ENCODE measurements at places on chromosomes 12 and 14.
A peak's percentile ranks its signal among the peaks of the same experiment; 100 is the strongest.

GRCh38 chr12:62606654-62607053 lies 140.0 kb downstream of the MON2 start:
- DNase-seq, result no peak

- DNase-seq, result no peak
Measured at GRCh38 chr12:54007538-54008259, 1.1 kb upstream of the HOXC8 start.

GRCh38 chr12:84507956-84508850 lies 404.4 kb downstream of the SLC6A15 start:
- DNase-seq, result peak; percentile 24

DNA sequence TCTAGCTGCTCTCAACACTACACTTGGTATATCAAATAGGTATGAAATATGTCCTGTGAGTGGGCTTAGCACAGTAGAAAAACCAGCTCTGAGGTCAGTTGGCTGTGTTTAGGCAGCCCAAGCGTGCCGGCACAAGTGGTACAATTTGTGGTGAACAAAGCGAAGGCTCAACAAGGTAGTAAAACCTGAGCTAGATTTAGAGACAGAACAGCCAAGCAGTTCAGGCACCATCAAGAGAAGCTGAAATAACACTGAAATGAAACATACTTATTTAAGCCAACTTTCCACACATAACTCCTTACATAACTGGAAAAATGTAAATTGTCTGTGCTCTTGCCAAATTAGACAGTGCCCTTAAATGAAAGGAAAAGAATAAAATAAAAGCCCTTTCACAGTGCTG lies 596.8 kb upstream of the FBXO33 start:
- DNase-seq, result no peak

DNA sequence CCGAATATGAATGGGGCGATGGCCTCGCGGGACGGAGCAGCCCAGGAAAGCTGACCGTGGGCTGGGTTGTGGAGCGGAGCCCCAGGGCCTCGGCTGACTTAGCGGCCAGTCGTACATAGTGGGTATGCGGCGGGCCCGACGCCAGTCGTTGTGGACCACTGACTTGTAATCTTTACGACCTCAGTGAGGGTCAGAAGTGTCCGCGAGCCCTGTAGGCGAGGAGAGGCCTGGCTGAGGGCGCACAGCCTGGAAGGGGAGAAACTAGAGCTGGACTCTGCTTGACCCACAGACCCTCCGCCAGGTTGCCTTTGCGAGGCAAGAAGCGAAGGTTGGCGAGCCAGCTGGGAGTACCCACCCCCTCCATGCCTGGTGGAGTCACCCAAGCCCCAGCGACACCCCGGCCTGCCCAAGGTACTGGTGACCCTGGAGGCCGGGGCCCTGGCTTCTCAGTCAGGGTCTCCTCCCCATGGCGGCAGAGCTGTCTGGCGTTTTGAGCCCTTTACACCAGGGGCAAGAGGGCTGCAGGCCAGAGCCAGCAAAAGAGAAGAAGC lies 15.6 kb upstream of the DYNC1H1 start:
- DNase-seq, result no peak

GRCh38 chr14:95935228-95935822 lies 58.7 kb downstream of the TUNAR start:
- no peak for DNase-seq

All from SK-N-DZ (cell line).